ENCODE measurements at places on chromosomes 4 and X.

DNA sequence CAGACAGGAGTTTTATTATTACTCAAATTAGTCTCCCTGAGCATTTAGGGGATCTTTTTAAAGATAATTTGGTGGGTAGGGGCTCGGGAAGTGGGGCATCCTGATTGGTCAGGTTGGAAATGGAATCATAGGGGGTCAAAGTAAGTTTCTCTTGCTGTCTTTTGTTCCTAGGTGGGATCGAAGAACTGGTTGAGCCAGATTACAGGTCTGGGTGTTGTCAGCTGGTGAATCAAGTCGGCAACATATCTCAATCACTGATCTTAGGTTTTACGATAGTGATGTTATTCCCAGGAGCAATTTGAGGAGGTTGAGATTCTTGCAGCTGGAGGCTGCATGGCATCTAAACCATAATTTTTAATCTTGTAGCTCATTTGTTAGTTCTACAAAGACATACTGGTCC lies 629.5 kb upstream of the AMOT start:
- DNase-seq, result no peak

GRCh38 chrX:153537526-153538295 lies 20.3 kb downstream of the ATP2B3 start:
- no peak for DNase-seq

GRCh38 chr4:108693819-108694218 lies 43.4 kb downstream of the OSTC start:
- DNase-seq, result no peak

DNA sequence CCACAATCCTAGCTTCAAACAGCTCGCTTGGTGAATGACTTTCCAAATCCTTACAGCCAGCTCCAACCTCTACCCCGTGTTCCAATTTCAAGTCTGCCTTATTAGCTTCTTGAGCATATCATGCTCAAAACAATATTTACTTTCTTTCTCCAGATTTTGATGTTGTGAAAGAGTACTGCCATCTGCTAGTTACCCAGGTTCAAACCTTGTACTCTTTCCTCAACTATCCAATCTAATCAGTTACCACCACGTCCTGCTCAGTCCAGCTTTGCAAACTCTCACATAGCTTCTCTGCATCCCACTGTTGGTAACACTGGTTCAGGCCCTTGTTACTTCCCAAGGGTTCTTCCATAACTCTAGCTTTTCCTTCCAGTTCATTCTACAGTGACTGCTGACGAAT lies 179.1 kb downstream of the NR3C2 start:
- no peak for DNase-seq

- DNase-seq, result no peak
Measured at GRCh38 chrX:25897758-25898157, 240.4 kb upstream of the MAGEB18 start.

- DNase-seq, result no peak
Measured at GRCh38 chr4:187270154-187270553, 546.5 kb upstream of the FAT1 start.

GRCh38 chr4:168565130-168565529 lies 68.3 kb downstream of the PALLD start:
- DNase-seq, result no peak

DNA sequence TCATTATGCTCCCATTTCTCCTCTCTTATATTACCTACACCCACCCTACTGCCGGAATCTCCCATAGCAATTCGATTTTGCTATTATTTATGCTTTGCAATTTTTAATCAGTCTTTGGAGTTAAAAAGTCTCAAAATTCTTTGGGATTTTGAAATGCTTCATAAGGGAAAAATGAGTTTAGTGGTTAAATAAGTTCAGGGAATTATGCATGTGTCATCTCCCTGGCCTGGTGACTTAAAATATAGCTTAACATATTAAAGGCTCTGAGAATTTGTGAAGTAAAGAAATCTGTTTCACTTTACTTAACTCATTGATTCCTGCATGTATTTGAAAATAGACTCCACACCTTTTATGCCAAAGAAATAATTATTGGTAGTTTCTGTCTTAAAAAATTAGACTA lies 185.1 kb upstream of the DIPK2B start:
- no peak for DNase-seq

DNA sequence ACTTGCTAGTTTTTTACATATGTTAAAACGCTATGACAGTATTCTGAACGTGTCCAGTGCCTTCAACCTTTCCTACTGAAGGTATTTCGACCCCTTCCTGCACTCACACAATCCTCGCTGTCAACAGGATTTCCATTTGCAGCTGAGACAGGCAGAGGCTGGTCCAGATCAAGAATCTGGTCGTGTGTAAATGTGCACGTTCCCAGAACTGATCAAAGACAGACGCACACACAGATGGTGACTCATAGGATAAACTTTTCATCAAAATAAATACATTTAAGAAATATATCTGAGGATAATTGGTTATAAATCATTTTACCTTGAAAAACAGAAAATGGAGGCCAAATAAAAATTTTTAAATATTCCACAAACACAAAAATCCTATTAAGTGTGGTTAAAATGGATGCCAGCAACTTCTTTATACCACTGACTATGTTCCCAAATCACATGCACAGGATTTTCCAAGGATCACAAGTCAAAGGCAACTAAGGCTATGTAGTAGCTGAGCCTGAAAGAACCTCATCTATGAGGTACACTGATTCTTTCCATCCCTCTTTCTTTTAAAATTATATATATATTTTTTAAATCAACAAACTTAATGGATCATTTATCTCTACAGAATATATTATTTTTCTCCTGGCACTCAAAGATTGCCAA lies 85.9 kb downstream of the RNF150 start:
- no peak for DNase-seq

DNA sequence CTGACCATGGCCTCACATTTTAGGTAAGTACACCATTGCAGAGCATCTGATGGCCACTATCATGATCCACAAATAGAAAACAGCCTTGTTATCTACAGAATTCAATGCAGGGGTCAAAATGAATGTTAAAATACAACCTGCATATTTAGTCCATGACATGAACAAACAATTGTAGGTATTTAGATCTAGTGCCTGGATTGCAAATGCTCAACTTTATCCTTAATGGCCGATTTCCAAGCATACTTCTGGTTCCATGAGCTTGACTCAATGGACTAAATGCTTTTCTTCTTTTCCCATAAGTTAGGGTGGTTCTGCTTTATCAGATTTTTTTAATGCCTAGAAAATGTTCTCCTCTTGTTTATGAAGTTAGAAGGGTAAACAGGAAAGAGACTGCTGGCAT lies 139.2 kb upstream of the TTC29 start:
- no peak for DNase-seq

GRCh38 chr4:108703370-108703769 lies 53.0 kb downstream of the OSTC start:
- no peak for DNase-seq

- DNase-seq, result no peak
Measured at GRCh38 chr4:24262616-24263015, 321.7 kb downstream of the DHX15 start.

DNA sequence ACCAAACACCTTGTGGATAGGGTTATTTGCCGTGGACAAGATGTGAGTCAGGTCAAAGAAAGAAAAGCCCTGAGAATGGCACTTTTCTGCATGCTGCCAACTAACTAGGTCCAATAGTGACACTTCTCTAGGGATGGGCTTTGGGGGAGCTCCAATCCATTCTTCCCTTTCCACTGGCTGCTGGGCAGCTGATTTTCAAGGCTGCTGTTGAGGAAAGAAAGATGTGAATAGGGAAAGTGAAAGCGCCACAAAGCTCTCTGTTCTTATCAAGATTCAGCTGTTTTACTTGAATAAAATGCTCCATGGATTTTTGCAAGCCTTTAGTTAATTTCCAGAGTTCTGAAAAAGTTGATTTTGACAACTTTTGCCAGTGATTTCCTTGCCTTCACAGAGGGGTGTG lies 244.2 kb upstream of the F9 start:
- no peak for DNase-seq

GRCh38 chr4:173258866-173259265 lies 75.3 kb downstream of the HMGB2 start:
- no peak for DNase-seq

GRCh38 chrX:117957128-117957527 lies 159.5 kb downstream of the KLHL13 start:
- no peak for DNase-seq

DNA sequence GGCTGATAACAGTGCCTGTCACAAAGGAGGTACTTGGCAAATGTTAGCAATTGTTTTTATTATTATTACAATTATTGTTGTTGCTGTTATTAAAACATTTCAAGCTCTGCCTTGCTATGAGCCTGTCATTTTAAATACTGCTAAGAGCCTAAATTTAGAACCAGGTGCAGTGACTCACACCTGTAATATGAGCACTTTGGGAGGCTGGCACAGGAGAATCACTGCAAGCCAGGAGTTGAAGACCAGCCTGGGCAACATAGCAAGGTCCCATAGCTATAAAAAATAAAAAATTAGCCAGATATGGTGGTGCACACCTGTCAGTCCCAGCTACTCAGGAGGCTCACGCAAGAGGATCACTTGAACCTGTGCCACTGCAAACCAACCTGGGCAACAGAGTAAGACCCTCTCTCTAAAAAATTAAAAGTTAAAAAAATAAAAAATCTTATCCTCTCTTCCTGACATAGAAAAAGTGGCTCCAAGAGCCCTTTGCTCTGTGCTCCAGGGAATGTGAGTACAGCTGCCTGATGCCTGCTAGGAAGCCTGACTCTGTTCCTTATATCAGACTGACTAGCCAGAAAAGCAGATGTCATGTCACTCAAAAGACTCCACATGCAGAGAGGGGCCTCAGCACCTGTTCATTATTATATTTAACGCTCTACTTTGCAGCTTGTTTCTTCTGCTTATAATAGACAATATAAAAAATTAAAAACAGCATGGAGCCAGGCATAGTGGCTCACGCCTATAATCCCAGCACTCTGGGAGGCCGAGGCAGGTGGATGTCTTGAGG lies 234.0 kb downstream of the OPHN1 start:
- DNase-seq, result no peak

DNA sequence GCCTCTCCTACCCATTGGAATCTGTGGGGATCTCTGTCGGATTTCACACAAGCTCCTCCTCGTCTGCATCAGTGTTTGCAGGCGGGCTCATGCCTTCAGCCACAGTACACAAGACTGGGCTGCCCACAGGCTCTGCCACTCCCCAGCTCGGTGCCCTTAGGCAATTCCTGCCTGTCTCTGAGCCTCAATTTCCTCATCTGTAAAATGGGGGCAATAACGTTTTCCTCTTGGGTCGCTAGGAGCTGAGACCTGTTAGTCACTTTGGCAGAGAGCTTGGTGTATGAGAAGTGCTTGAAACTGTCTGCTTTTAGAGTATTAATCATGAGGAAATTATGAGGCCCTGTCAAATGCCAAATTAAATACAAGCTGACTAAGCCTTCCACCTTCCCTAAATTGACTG lies 27.6 kb upstream of the MSX1 start:
- DNase-seq, result no peak

- DNase-seq, result no peak
Measured at GRCh38 chr4:157294575-157294974, 74.0 kb downstream of the GRIA2 start.

- DNase-seq, result no peak
Measured at GRCh38 chrX:13994104-13994503, 35.6 kb downstream of the GEMIN8 start.
